CD4-positive, alpha-beta memory T cell (primary cell): ENCODE measurements at places on chromosomes 16 and 17.

GRCh38 chr17:83013779-83014117 lies 65.7 kb upstream of the METRNL start:
- no peak for DNase-seq

- DNase-seq: no peak
These were observed 668 bp downstream of the ATPAF2 start for GRCh38 chr17:18038149-18038850.

DNA sequence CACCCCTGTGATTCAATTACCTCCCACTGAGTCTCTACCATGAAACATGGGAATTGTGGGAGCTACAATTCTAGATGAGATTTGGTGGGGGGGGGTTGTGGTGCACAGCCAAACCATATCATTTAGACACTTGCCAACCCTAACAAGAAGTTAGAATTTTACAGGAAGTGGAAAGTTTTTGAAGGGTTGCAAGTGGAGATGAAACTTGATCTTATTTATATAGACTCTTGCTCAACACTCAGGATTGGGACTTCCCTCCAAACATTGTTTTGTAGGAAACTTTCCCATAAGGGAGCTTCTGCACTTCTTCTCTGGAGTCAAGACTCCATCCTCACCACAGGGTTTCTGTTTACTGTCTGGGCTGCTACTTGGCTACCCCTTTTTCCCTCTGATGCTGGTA lies 266.7 kb upstream of the CDH11 start:
- DNase-seq: no peak

- DNase-seq: no peak
These were observed 16.4 kb downstream of the GJD3 start for GRCh38 chr17:40348136-40348504.

GRCh38 chr17:45650561-45650960 lies 133.6 kb upstream of the CRHR1 start:
- no peak for DNase-seq

DNA sequence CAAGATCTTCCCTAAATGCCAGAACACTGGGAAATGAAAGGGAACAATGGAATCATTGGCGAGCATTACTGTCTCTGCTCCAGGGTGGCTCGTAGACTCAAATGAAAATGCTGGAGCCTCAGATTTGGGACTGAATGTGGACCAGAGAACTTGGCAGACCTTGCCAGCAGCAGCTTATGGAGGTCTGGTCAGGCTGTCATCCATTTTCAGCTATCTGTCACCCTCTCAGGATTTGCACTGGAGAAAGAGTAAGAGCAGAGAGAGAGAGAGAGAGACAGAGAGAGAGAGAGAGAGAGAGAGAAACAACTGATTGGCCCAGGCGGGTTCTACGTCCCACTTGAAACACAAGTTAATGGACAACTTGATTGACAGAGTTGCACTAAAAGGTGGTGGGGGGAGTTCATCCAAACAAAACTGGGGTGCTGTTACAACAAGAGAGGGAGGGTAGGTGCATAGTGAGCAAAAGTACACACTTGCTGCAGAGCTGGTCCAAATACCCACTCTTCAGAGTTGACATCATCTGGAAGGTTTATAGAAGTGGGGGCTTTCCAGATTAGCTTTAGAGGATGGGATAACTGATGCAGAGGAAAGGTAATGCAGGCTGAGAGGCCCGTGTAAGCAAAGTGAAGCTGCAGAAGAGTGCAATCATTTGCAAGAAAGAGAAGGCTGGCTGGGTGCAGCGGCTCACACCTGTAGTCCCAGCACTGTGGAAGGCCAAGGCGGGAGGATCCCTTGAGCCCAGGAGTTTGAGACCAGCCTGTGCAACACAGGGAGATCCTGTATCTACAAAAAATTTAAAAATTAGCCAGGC lies 16.5 kb upstream of the NSMCE1 start:
- DNase-seq: no peak

DNA sequence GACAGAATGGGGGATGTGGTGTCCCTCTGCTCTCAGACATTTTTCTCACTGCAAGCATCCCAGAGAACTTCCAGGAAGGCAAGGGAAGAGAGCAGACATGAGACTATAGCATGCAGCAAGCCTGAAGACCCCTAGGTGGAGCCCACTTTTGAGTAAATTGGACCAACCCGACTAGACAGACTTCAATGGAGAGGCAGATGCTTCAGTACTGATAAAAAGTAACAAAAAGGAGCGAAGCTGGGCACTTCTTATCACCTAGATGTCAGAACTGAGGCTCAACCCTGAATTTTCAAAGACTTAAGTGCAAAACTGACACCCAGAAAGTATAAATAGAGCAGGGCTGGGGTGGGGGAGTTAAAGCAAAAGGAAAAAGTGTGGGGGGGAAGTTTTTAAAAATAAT lies 130.8 kb downstream of the PMP22 start:
- DNase-seq: no peak

DNA sequence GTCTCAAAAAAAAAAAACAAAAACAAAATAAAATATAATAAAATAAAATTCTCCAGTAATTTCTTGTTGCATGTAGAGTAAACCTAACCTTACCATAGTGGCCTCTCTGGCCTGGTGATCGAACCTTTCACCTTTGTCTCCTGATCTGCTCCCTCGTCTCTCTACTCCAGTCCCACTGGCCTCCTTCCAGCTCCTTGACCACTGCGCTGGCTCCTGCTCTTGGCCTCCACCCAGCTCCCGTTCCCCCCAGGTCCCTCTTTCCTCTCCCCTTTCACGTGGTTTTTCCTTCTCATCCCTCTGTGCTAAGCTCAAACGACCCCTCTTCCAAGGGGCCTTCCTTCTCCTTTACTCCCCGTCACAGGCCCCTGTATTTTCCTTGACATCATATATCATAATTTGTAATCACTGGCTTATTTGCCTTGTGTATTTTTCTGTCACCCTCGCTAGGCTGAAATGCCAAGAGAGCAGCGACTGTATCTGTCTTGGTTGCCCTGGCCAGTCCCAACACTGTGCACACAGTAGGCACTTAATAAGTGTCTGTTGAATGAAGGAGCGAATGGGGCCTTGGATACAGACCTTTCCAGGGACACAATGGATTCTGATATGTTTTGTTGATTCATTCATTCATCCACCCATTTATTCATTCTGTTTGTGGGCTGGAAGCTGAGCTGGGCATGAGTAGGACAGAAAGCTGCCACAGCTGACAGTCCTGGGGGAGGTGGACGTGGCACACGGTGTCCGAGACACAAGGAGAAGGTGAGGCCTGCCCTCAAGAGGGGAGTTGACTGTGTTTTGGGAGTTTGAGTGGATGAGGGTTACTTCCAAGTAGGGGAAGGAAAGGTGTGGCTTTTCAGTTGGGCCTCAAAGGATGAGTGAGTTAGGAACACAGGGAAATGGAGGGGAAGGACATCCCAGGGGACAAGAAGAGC lies 5.8 kb upstream of the SCN4A start:
- DNase-seq: no peak

- no peak for DNase-seq
These were observed 149.6 kb downstream of the WWOX start for GRCh38 chr16:78249056-78249455.

DNA sequence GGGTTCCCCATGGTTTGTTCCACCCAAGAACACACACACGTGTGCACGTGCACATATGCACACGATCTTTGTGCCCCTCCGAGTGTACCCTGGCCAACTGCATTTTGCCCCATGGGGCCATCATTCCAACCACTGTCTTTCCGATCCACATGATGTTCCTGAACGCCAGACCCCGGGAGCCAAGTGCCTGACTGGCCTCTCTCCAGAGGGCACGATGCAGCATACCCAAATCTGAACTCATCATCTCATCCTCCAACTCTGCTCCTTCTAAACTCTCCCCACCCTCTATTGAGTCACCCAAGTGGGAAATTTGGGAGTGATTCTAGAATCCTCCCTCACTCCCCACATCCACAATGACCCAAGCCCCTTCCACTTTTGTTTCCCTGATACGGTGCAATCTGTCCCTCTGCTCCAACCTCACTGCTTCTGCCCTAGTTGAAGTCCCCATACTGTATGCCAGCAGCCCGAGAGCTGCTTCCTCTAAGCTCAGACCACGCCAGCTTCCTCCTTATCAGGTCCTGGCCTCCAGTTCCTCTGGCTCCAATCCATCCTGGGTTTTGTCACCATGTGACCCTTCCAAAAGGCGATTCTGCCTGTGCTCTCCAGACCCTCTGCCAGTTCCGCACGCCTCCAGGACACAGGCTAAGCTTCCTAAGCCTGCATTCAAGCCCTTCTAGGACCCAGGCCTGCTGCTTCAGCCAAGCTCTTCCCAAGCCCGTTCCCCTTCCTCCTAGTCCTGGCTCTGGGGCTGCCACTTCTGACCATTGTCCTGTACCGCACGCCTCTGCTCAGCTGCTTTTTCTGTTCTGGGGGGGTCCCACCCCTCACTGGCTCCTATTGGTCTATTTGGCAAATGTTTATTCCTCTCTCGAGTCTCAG lies 10.1 kb upstream of the TMEM208 start:
- no peak for DNase-seq

DNA sequence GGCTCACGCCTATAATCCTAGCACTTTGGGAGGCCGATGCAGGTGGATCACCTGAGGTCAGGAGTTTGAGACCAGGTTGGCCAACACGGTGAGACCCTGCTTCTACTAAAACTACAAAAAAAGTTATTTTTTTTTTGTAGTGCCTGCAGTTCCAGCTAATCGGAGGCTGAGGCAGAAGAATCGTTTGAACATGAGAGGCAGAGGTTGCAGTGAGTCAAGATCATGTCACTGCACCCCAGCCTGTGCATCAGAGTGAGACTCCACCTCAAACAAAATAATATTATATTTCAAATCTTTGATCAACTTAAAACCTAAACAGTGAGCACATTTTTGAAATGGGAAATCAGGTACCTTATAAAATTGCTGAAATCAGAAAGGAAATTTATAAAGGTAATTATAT lies 36.5 kb downstream of the NCOR1 start:
- DNase-seq: no peak

DNA sequence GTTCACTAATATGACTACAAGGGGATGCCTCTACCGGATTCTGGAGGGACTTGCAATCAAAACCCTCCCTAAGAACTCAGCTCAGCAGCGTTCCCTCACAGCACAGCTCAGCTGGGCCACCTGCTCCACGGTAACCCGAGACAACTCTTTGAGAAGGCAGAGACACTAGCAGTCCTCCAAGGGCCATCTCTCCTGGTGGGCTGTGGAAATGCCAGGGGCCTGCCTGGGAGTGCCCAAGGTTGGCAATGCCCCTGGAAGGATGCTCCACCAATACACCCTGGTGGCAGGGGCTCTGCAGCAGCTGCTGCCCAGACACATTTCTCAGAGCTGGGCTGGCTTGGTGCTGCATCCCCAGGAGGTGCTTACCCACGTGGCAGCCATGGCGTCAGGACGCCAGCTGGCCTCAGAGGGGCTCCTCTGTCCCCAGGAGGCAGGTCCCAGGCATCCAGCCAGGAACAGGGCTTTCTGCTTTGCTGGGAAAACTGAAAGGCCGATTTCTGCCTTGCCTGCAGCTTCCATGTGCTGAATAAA lies 16.5 kb downstream of the CDIP1 start:
- no peak for DNase-seq

DNA sequence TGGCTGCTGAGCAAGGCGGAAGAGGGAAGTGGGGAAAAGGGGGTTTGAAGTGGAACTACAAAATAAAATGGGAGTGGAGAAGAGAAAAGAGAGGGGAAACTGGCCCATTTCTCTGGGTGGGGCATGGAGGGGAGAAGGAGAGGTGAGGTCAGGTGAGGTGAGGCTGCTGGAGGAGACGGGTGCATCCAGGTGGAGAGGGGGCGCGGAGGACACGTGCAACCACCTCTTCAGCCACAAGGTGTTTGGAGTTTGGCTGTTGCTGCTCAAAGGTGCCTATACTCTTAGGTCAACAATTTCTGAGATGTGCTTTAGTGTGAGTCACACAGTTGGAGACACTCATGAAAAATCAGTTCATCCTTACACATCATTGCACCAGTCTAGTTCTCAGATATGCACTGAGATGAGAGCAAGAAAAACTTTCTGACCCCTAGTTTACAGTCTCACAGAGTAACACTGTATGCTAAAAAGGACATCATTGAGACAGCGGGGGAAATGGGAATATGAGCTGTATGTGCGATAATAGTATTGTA lies 4.8 kb downstream of the SLC6A4 start:
- no peak for DNase-seq

GRCh38 chr17:47291242-47291873 lies 32.4 kb upstream of the EFCAB13 start:
- no peak for DNase-seq

DNA sequence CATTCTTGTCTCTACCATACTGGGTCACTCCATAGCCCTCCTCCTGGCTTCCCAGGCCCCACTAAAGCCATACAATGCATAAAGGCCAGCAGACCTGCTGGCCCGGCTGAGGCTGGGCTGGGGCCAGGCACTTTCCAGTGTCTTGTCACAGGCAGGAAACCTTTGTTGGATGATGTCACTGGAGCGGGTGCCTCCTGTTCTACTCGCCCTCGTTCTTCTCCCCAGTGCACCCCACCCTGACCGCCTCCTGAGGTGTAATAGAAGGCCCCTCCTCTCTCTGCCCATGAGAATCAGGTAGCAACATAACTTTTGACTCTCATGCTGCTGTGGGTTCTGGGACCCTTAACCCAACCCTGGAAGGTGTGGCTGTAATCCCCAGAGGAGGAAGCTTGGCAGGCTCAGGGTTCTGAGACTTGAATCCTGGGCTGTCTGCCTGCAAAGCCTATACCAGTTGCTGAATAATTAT lies 54.2 kb upstream of the IL34 start:
- no peak for DNase-seq

DNA sequence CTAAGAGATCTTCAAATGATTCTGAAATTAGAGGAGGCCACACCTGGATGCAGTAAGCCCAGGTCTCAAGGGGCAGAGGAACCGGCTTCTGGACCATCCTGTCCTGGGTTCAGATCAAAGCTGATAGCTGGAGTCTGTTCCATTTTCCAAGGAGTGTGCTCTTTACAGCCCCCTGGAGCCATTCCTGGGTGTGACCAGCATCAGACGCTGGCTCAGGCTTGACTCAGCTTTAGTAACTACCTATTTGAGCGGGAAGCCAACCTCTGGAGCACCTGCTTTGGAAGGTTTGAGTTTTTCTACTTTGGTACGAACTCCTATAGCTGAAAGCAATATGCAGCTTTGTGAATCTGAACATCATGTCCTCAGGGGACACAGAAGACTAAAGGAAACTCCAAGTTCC lies 12.9 kb upstream of the BBS2 start:
- no peak for DNase-seq

GRCh38 chr17:38870259-38871165 lies 654 bp downstream of the LASP1 start:
- peak; percentile 60 for DNase-seq

DNA sequence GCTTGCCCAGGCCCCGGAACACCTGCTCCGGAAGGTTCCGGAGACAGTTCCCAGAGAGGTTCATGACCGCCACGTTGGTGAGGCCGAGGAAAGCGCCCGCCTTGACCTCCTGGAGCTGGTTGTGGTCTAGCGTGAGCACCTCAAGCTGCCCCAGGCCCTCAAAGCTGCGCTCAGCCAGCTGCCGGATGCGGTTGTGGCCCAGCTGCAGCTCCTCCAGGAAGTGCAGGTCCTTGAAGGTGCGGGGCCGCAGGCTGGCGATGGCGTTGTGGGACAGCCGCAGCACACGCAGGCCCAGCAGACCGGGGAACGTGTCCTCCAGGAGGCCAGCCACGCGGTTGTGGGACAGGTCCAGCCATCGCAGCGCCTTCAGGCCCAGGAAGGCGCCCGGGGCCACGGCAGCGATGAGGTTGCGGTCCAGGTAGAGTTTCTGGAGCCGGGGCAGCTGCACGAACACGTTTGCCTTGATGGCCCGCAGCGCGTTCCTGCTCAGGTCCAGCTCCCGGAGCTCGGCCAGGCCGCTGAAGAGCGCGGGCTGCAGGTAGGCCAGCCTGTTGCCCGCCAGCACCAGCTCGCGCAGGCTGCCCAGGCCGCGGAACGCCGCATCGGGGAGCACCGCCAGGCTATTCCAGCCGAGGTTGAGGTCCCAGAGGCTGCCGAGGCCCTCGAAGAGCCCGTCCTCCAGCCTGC lies 2.1 kb downstream of the IGFALS start:
- DNase-seq: no peak
